NCI-H524 (cell line): ENCODE measurements at places on chromosomes 11 and 22.

DNA sequence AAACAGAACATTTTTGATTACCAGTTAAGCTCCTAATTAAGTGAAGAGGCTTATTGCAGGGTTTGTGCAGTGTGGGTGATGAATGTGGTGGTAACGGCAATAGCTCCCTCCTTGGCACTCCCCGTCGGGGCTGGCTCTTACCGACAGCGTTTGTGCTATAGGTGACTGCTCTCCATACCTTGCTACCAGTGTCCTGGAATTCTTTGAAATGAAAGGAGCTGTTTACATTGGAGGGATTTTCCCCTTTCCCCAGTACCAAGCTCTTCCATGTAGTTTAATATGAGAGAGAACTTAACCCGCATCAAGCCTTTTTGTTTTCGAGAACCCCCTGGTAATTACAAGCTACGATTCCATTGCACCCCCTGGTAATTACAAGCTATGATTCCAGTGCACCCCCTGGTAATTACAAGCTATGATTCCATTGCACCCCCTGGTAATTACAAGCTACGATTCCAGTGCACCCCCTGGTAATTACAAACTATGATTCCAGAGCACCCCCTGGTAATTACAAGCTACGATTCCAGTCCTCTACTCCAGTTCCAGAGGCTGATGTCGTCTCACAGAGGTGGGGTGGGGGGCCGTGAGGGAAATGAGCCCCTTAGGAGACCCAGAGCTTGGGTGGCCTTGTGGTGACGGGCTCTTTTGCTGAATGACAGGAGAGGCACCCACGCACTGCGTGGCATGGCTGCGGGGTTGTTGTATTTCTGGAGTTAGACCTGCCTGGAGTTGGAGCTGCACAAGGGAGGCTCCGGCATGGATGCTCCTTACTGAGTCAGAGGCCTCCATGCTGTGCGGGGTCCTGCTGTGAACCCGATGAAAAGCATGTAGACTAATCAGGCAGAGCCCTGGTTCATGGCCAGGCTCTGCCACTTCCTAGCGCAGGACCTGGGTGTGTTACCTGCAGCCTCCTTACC is 205.3 kb downstream of the TBC1D22A start:
- DNase-seq: no peak

DNA sequence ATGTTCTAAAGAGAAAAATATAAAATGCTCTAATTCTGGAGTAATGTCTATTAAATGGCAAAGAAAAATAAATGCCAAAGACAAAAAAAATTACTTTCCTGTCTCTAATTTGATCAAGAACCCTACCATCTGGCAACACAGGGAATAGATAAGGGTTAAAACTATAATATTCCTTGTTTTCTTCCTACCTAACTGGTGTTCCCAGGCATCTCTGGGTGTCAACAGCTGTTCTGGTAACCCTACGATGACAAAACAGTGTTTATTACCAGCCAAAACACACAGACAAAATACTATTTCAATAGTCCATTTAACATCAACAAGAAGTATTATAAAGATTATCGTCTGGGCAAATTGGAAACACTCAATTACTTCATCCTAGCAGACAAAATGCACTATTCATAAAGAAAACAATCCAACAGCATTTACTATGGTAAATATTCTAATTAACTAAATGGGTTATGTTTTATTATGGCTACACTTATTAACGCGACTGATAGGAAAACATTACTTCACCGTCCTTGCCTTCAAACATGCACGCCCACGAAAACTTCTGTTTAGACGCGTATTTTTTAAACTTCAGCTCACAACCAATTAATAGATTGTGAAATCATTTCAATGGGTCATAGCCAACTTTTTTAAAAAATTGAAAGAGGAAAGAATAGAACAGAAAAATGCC is 50.6 kb downstream of the LGR4 start:
- DNase-seq: no peak

DNA sequence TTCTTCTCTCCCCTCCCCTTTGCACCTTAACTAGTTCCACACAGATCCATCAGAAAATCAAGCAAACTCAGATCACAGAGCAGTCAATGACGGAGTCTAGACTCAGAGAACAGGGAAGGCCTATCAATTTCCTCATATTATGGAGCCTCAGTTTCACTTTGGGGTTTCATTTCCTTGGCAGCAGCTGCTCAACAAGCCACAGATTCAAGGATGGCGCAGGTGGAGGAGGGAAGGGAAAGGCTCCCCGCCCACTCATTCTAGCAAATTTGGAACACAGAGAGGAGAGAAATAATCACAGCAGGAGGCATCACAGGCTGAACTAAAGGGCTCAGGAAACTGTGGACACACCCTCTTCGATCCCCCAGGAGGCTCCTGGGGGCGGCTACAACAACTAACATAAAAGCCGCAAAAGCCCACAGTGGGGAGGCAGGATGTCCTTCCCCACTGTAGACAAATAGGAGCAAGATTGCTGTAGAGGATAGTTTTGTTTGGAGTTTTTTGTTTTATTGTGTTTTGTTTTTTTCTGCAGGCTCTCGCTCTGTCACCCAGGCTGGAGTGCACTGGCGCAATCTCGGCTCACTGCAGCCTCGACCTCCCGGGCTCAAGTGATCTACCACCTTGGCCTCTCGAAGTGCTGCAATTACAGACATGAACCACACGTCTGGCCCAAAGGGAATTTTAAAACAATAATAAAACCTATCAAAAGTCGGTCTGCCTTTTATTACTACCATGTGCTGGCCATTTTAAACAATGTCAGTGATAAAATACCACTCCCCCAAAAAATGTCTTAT is 3.4 kb downstream of the PLAAT3 start:
- DNase-seq: no peak

GRCh38 chr11:87180742-87181141 is 143.0 kb downstream of the TMEM135 start:
- DNase-seq: no peak

DNA sequence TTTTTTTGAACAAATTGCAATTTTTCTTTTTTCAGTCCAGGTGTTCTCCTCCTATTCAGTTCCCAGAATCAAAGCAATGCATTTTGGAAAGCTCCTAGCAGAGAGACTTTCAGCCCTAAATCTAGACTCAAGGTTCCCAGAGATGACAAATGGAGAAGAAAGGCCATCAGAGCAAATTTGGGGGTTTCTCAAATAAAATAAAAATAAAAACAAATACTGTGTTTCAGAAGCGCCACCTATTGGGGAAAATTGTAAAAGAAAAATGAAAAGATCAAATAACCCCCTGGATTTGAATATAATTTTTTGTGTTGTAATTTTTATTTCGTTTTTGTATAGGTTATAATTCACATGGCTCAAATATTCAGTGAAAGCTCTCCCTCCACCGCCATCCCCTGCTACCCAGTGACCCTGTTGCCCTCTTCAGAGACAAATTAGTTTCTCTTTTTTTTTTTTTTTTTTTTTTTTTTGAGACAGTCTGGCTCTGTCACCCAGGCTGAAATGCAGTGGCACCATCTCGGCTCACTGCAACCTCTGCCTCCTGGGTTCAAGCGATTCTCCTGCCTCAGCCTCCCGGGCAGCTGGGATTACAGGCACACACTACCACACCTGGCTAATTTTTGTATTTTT is 6.2 kb upstream of the UBE4A start:
- peak; percentile 4 for DNase-seq

GRCh38 chr22:41939981-41940831 is 6.7 kb downstream of the CENPM start:
- no peak for DNase-seq

GRCh38 chr11:108713076-108713790 is 48.4 kb downstream of the DDX10 start:
- DNase-seq: no peak

- DNase-seq: peak; percentile 42
These were observed 5.6 kb upstream of the KCTD17 start for GRCh38 chr22:37045958-37046357.

- DNase-seq: no peak
These were observed 15.6 kb upstream of the C11orf91 start for GRCh38 chr11:33716243-33716642.

GRCh38 chr11:33970984-33971466 is 79.1 kb upstream of the LMO2 start:
- peak; percentile 75 for DNase-seq

- no peak for DNase-seq
These were observed 90.0 kb downstream of the ARHGAP42 start for GRCh38 chr11:100777103-100777502.

DNA sequence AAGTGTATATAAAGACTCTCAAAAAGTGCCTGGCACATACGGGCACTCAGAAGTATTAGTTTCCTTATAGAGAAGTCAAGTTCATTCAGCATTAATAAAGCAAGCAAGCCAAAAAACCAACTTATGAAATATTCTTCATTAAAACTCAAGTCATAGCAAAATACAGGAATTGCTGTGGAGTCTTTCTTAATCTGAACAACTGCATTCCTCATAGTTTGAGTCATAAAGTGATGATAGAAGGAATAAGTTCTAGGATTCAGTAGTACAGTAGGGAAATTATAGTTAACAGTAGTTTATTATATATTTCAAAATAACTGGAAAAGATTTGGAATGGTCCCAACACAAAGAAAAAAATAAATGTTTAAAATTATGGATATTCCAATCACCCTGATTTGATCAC is 200.3 kb downstream of the C11orf91 start:
- DNase-seq: no peak

- DNase-seq: no peak
These were observed 7.9 kb downstream of the FBLN1 start for GRCh38 chr22:45510376-45511232.

- DNase-seq: no peak
These were observed 73.7 kb downstream of the ABTB2 start for GRCh38 chr11:34284156-34284555.

- DNase-seq: no peak
These were observed 86.2 kb downstream of the MSANTD4 start for GRCh38 chr11:105935791-105936190.

DNA sequence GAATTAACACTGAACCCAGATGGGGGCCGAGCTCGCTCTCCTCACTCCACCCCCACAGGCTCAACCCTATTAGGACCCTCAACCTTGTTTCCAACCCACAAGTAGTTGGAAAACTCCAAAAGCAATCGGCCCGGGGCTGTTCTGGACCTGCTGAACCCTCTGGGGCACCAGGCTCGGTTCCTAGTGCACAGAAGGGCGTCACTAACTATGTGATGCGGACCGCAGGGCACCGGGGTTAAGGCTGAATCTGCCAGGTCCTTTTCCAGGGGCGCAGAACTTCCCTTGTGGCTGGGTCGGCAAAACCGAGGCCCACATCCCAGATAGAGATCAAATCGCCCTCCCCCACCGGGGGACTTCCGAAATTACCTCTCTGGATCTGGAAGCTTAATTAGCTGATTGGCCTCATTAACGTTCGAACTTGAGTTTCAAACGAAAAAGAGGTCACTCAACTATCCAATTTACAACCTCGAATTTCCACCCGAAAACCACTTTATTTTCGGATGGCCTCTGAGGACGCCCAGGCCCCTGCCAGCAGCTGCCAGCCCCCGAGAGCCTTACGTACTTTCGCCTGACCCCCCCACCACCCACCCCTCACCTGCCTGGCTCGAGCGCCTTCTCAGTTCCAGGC is 1.7 kb downstream of the SHANK2 start:
- DNase-seq: no peak

- DNase-seq: no peak
These were observed 1.7 kb downstream of the CREBZF start for GRCh38 chr11:85663080-85663752.

DNA sequence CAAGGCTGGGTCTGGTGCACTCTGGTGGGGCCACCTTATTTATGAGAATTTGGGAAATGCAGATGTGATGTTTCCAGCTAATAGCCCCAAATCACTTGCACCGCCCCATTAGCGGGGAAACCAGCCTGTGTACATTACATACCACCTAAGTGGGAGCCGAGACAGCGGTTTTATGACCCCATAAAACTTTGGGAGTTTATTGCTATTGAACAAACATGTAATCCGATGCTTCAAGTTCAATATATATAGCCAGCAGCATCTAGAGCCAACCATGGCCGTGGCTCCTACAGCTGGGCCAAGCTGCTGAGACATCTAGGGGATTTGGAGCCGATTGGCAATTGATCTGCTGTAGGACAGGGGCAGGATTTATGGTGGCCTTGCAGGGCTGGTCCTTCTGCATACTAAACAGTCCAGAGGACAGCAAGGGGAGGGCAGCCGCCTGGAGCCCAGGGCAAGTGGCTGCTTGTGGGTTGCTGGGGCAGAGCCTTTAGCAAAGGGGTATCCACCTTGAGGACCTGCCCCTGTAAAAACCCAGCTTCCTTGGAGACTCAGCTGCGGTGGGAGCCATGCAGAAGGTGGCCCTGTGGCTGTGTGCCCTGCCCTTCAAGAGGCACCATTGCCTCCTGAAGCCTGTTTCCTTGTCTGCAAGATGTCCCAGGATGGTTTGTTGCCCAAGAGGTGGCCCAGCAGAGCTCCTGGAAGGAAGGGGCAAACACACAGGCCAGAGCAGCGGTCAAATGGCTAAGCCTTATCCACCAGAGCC is 47.9 kb upstream of the CCDC188 start:
- DNase-seq: no peak

DNA sequence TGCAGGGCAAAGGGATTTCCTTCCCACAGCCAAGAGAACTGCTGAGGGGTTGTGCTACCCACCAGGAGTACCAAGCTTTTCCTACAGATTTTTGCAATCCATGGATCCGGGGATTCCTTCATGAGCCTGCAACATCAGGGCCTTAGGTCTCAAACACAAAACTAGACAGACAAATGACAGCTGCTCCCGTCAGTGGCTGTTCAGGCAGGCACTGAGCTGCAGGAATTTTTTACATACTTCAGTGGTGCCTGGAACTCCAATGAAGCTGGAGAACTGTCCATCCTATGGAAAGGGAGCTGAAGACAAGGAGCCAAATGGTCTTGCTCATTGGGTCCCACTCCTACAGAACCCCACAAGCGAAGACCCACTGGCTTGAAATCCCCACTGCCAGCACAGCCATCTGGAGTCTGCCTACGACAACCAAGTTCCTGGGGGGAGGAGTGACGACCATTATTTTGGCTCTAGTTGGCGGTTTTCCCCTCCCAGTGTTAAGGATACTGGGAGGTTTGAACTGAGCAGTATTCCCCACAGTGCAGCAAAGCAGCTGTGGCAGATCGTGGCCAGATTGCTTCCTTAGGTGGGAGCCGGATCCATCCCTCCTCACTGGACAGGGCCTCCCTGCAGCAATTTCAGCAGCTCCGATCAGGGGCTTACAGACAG is 157.7 kb upstream of the TMEM45B start:
- no peak for DNase-seq

DNA sequence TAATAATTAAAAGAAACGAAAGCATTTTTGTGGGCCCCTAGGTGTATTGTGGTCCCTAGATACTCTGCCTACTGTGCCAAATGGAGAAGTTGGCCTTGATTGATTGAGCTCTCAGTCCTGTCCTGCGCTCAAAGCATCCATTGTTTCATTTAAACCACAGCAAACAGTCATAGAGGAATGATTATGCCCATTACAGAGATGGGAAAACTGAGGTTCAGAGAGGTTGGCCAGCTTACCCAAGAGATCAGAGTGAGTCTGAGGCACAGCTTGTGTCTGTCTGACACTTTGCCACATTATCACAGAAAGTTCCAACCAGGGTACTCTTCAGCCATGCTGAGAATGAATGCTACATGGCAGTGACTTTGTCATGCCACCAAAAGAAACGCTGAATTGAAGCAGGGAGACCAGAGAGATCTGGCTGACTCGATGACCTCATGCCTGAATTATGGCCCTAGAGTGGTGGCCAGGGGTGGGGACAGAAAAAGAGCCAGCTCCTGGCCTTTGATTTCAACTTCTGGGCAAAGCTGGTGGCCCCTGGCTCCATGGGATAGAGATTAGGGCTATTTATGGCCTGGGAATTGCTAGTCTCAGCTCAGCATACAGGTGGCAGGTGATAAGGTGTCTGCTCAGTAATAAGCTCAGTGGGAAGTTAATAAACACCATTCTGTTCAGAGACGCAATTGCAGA is 180.5 kb downstream of the MIAT start:
- DNase-seq: no peak

- DNase-seq: peak; percentile 62
These were observed 132.0 kb downstream of the ELP4 start for GRCh38 chr11:31641477-31642062.
